Panc1 (cell line): ENCODE measurements at places on chromosomes 12 and 14. TPM values are rescaled to one million over a fixed set of nuclear protein-coding genes. Genes with fewer than 3 reads are reported as not detected.

GRCh38 chr12:124194893-124195566 is 99.9 kb upstream of the RFLNA start:
- no peak overlapping the region for H3K27ac ChIP-seq
- H3K27me3 ChIP-seq: no peaks in the 10 kb centered on the region
- no peak overlapping the region for H3K4me3 ChIP-seq
- peaks cover 5% of the 10 kb centered on the region; the same call in 1 of the 2 replicates for H3K4me1 ChIP-seq

- H3K36me3 ChIP-seq: no peaks in the 10 kb centered on the region
- H3K27me3 ChIP-seq: no peaks in the 10 kb centered on the region
- H3K27ac ChIP-seq: no peak overlapping the region
- H3K4me3 ChIP-seq: no peak overlapping the region
- no peaks in the 10 kb centered on the region for H3K4me1 ChIP-seq
Observed at GRCh38 chr12:104591257-104591885, 134.6 kb downstream of the CHST11 start.

The OAS2 gene
- 2.7 TPM for total RNA-seq

The PUS7L gene
- total RNA-seq: 11.4 TPM

DNA sequence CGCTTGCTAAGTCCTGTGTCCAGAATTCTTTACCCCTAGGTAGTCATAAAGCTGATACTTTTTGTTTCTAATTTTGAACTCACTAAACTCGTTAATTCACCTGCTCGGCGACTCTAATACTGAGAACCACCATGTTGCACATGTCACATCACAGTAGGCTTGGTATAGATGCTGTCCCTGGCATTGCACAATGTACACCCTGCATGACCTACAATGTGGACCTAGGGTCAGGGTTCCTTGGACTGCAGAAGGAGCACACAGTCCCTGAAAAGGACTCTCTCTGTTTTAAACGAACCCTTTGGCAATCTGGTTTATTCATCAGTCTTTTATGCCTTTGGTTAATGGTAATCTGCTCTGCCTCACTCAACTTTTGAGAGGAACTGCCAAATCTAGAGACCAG is 272.4 kb downstream of the FOXN3 start:
- no peaks in the 10 kb centered on the region for H3K36me3 ChIP-seq
- DNase-seq: no peak
- H3K27ac ChIP-seq: no peak overlapping the region
- no peaks in the 10 kb centered on the region for H3K4me1 ChIP-seq
- H3K27me3 ChIP-seq: no peaks in the 10 kb centered on the region

GRCh38 chr14:68719634-68720384 is 73.1 kb downstream of the ZFP36L1 start:
- H3K4me3 ChIP-seq: no peak overlapping the region
- H3K4me1 ChIP-seq: no peaks in the 10 kb centered on the region
- H3K27me3 ChIP-seq: no peaks in the 10 kb centered on the region; the same call in 1 of the 2 replicates
- H3K36me3 ChIP-seq: no peaks in the 10 kb centered on the region
- H3K27ac ChIP-seq: no peak overlapping the region
